ENCODE measurements at places on chromosomes 6 and 20. TPM values are rescaled to one million over a fixed set of nuclear protein-coding genes. Genes with fewer than 3 reads are reported as not detected.

DNA sequence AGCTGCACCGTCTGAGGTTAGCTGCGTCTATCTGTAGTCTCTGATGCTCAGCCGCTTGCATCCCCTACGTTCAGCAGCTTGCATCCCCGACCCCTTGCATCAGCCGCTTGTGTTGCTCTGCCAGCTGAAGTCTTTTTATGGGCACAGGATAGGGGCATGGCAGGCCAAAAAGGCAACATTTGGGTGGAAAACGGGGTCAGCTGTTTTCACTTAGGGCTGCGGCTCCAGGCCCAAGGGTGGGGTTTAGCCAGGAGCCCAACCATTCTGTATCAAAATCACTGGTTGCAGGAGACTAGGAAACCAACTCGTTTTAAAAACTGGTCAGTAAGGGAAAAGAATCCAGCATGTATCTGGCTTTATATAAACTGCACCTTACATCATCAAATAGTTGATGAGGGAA lies 49.9 kb downstream of the FAM50B start:
- DNase-seq, result no peak

- DNase-seq, result no peak
These were observed 67.2 kb downstream of the FOXO3 start for GRCh38 chr6:108627692-108628550.

- no peak for DNase-seq
These were observed 55.7 kb downstream of the KHDC1L start for GRCh38 chr6:73169633-73170032.

GRCh38 chr6:31087494-31088089 lies 24.8 kb downstream of the C6orf15 start:
- DNase-seq, result peak; percentile 91

GRCh38 chr6:85464722-85465150 lies 14.9 kb downstream of the NT5E start:
- no peak for DNase-seq

GRCh38 chr20:62285151-62285550 lies 17.6 kb upstream of the ADRM1 start:
- no peak for DNase-seq

DNA sequence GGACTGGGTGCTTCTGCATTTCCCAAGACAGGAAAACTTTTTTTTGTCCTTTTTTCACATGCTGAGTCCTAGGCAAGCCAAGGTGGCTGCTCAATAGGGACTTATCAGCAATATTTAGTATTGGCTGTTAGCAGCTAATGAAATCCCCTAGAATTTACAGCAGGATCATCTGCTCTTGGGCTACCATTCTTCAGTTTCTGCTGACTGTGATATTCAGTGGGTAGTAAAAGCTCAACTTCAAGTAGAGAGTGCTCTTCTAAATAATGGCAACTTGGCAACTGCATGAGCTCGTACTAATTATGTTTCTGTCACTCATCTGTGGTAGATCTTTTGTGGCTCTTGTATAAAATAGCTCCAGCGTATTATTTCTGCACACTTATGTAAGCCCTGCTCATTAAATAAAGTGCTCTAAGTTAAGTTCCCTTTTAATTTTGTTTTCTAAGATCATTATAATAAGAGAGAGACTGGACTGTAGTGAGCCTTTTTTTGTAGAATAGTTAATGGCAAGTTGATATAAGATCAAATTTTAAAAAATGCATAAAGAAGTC lies 110.3 kb downstream of the SLC35F1 start:
- DNase-seq, result no peak

- DNase-seq, result no peak
These were observed 68.7 kb downstream of the PLAGL1 start for GRCh38 chr6:143939364-143939763.

- no peak for DNase-seq
These were observed 89.0 kb downstream of the CDS2 start for GRCh38 chr20:5215672-5216304.

DNA sequence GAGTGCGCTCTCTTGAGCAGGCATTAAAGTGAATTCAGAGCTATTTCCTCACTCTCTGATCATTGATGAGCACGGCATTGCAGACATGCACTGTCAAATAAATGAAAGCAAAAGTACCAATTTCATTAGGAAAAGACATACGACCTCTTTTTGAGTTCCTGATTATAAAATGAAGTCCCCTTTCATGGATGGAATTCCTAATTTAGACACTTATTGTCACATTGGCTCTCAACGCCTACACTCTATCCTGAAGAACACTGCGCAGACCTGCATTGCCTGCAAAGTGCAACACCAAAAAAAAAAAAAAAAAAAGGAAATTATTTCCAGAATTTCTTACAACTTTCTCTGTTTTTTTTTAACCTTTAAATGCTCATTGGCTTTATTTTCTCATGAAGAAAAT lies 1.6 kb downstream of the ADGRB3 start:
- no peak for DNase-seq

- DNase-seq, result no peak
These were observed 80.0 kb upstream of the FUT9 start for GRCh38 chr6:95935736-95936135.

- DNase-seq, result no peak
These were observed 45.9 kb upstream of the SLC2A12 start for GRCh38 chr6:134098276-134098675.

- DNase-seq, result no peak
These were observed 29.9 kb upstream of the MTRF1L start for GRCh38 chr6:153032255-153032882.

GRCh38 chr6:106518748-106519147 lies 110.5 kb downstream of the RTN4IP1 start:
- no peak for DNase-seq

GPR6 gene
- total RNA-seq, result not detected

FKBP1C gene
- 1.1 TPM for total RNA-seq

JPH2 gene
- total RNA-seq, result 48.9 TPM

TSBP1 gene
- total RNA-seq, result not detected

MCCD1 gene
- not detected for total RNA-seq

TRERF1 gene
- 7.7 TPM for total RNA-seq

DLL1 gene
- total RNA-seq, result 13.0 TPM

KCNK15 gene
- total RNA-seq, result 14.2 TPM

SLA2 gene
- total RNA-seq, result 2.0 TPM

All from mucosa of gallbladder (tissue), 1 donor.